Omental fat pad (tissue), 4 donors: ENCODE measurements at places on chromosomes 3 and 15.

DNA sequence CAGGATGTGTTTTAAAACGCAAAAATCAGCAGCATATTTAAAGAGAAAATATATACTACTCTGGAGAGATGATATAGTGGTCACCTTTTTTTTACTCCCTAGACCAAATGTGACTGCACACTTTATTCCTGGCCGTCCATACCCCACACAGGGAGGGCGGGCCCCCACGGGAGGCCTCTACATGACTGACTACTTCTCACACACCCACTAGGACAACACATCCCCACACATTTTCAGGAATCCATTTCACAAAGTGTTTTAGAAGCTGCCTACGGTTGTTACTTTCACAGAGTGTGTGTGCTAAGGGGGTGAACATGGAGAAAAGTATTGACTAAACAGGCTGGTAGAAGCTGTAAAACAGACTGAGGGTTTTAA, 67.9 kb downstream of the CHSY1 start:
- DNase-seq = no peak

- DNase-seq = no peak
These were observed 40.9 kb upstream of the IDH2 start for GRCh38 chr15:90143166-90143655.

DNA sequence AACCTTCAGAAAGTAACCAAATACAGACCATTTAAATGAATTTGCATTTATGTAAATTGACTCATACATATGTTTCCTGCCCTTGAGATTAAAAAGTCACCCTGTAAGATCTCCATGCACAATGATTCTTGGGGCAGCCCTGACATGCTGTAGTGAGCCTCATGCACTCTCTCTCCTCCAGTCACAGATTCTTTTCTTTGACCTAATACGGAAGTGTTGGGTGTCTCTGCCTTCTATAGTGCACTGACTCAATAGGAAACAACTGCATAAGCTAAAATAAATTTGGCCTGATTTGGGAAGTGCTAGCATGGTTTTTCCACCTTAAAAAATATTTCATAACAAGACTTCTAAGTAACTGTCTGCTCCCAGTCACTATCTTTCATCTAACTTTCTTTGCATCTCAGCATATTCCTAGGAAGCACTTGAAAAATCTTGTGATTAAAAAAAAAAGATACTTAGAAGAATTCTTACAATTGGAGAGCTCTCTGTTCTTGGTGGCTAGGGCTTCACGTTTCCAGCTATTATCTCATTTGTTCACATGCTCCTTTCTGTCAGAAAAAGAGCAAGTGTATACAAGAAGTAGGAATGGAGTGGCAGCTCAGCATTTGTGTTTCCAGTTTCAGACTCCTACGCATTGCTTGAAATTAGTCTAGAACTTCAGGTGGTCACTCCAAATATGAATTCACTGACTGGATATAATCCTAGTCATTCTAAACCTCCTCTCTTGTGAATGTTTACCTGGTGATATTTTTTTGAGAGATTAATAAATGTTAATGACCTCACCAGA, 207.9 kb upstream of the COL8A1 start:
- no peak for DNase-seq

DNA sequence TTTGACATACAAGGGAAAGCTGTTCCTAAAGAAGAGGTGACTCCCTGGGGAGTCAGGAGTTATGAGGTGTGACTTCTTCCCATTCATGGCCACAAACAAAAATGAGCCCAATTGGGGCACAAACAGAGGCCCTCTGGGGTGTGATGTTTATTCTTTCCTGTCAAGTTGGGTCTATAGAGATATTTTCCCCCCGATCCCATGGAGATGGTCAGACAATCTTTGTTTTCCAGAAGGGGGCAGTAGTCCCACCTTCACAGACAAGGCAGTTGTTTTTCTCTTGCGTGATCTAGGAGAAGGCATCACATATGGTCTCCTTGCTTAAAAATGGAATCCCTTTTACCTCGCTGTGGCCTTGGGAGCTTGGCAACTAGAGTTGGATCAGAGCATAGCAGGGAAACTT, 110.3 kb downstream of the MFSD1 start:
- no peak for DNase-seq

- no peak for DNase-seq
These were observed 58.1 kb downstream of the RSRC1 start for GRCh38 chr3:158167737-158168557.

DNA sequence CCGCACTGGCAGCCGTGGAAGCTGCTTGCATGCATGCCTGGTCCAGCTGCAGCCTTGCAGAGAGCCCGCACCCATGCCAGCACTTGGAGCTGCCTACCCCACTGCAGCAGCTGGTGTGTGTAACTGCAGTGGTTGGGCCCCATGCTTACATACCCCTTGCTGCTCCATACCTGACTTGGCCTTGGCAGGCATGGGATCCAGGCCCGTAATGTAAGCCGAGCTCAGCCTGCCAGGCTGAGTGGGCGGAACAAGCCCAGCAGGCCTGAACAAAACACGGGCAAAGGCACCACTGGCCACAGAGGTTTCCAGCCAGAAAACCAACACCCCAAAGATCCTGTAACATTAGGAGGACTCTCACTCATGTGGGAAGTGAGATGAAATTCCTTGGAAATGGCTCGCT, 48.3 kb downstream of the SLC6A20 start:
- DNase-seq = no peak

GRCh38 chr15:78676424-78677110, 35.6 kb upstream of the CHRNB4 start:
- DNase-seq = no peak

DNA sequence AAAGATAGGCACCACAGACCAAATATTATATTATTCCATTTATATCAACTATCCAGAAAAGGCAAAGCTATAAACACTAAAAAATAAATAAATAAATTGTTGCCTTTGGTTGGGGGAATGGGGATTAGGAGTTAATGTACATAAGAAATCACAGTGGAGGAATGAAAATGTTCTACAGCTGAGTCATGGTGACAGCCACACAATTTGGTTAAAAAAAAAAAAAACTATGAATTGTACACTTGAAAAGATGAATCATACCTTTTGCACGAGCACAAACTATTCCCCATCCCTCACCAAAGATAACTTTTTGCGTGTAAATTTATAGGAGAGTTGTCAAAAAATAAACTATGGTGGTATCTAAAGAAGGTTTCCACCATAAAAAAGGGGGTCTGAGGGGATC, 103.2 kb downstream of the TBC1D5 start:
- DNase-seq = no peak

DNA sequence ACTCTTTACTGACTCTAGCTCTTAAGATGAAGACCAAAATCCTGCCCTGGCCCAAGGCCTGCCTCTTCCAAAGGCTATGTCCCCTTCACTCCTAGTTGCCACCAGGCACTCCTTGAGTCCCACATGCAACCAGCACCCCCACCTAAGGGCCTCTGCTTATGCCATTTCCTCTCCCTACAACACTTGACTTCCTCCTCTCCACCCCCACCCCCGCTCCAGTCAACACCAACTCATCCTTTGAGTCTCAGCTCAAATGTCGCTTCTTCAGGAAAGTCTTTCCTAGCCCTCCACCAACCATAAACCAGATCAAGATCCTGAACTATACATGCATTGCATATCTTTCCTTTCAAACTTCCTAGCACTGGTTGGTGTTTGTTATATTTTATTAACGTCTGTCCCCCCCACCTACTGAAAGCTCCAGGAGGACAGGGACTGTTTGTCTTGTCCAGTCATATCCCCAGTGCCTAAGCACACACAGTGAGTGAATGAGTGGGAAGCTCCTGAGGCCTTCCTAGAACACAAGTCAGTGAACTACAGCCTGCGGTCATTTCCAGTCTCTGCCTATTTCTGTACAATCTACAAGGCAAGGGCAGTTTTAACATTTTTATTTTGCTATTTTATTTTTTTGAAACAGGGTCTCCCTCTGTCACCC, 7.3 kb downstream of the TBC1D2B start:
- DNase-seq = no peak

DNA sequence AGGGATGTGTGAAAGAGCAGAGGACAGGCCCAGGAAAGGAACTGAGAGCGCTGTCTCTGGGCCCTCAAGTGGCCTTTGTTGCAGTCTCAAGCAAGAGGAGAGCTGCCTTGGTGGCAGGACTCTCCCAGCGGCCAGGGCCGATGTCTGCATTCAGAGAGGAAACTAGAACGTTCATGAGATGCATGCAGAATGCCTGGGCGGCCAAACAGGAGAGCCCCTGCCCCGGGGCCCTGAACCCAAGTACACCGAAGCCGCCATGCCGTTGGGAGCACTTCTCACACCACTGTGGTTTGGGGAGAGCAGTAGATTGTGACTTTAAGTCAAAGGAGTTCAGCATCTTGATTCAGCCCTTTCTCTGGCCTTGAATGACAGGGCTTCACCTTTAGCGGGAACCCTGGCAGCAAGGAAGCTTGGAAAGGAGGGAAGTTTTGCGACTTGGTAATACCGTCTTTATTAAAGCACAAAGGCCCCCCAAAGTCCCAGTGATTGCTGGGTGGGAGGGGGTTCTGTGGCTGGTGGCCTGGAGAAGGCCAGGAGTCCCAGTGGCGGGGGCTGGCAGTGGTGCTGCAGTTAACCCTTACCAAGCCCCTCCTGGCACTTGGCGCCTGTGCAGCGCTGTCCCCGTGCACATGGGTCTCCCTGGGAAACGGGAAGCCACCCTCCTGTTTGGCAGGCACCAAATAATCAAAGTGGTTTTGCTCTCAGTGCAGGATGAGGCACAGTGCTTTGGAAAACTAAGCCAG, 36.2 kb downstream of the SLC6A11 start:
- no peak for DNase-seq
